ENCODE measurements at places on chromosomes 6 and 20.

- DNase-seq = peak; percentile 40
Measured at GRCh38 chr6:19268117-19268516, 569.1 kb upstream of the ID4 start.

DNA sequence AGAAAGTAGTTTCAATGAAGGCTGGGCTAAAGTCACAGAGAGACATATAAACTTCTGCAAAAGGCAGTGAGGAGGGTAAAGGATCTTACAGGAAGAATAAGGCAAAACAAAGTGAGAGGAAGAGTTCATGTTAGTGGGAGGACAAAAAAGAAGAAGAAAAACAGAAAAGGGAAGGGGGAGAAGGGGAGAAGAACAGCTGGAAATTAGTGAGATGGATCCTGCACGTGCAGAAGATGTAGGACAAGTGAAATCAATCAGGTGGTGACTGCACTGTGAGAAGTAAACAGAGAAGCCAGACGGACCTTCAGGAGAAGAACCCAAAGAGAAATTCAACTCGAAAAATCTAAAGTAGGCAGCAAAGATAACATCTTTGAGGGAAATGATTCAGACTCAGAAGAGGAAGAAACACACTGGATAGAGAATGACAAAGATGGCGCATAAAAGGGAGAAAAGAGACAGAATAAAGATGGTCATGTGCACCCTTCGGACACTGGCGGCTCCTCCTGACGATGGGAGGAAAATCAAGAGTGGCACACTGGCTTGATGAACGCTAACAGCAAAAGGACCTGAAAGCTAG lies 105.9 kb downstream of the MYB start:
- DNase-seq = no peak

DNA sequence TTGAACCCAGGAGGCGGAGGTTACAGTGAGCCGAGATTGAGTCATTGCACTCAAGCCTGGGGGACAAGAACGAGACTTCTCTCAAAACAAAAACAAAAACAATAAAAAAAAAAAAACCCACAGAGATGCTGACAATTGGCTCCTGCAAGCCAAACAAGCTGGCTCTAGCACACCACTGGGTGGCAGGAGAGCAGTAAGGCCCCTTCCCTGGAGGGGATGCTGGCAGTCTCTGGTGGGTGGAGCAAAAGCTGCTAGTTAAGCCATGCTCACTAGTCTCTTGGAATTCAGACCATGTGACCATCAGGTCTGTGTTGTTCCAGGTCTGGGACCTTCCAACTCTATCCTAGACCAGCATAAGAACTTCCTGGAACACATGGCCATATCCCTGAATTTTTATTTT lies 18.9 kb upstream of the DSN1 start:
- DNase-seq = peak; percentile 85

GRCh38 chr6:40528051-40528450 lies 59.1 kb downstream of the LRFN2 start:
- no peak for DNase-seq

DNA sequence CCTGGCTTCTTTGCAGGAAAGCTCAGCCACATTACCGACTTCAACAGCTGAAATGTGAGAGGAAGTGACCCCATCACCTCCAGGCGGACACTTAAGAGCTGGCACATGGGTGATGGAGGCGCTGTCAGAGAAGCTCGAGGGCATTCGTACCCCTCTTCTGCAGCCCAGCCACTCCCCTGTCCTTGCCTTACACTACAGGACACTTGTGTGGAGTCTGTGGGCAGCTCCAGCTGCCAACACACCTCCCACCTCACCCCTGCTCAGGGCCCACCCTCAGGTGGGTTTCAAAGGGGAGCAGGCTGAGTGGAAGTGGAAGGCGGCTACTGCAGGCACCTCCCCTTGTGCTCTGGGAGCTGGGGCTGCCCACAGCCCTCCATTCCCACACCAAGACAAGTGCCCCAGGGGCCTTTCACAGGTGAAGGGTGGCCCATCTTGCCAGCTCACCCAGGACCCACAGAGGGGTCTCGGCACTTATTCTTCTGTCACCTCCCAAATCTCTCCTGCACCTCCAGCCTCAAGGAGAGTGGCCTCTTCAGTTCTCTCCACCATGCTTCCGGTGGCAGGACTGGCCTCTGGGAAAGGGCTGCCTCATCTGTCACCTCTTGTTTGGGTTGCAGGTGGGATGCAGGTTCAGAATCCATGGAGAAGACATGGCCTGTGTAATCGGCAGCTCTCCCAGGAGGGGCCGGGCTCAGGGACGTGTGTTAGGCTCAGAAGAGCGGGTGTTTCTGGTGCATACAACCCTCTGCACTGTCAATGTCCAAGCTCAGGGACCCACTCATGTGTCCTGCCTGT lies 49.8 kb downstream of the IRF4 start:
- no peak for DNase-seq

DNA sequence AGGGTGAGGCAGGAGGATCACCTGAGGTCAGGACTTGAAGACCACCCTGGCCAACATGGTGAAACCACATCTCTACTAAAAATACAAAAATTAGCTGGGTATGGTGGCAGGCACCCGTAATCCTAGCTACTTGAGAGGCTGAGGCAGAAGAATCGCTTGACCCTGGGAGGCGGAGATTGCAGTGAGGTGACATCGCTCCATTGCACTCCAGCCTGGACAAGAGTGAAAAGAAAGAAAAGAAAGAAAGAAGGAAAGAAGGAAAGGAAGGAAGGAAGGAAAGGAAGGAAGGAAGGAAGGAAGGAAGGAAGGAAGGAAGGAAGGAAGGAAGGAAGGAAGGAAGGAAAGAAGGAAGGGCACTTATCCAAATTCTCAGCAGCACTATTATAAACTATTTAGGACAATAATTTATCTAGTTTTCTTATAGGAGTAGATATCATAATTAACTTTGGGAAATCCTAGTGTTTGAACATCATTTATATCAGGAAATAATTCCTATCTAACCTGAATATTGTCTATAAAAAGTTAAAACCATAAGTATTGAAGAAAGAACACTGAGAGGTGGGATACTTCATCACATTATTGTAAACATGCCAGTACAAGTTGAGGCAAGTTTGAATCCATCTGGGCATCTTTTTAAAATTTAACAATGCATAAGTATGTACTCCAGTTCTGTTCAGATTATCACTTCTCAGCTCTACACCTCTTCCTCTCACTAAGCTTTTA lies 305.5 kb downstream of the SLC35F1 start:
- no peak for DNase-seq

DNA sequence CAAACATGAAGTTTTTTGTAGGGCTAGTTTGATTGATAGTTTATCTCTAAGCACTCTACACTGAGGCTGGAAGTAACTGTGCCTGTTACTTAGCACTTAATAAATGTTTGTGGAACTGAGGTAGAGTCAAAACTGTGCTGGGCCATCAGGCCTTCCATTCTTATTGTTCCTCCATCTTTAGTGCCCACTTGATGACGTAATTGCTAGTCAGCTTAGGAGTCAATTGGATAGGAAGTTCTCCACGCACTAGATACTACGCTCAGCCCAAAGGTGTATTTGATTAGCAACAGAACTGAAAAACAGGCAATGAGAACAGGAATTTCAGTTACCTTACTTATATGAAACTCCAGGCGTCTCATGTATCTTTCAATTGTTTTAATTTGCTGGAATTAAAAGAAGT lies 67.0 kb downstream of the RIPOR2 start:
- no peak for DNase-seq

- DNase-seq = no peak
Measured at GRCh38 chr6:151808371-151809241, 1.1 kb downstream of the ESR1 start.

DNA sequence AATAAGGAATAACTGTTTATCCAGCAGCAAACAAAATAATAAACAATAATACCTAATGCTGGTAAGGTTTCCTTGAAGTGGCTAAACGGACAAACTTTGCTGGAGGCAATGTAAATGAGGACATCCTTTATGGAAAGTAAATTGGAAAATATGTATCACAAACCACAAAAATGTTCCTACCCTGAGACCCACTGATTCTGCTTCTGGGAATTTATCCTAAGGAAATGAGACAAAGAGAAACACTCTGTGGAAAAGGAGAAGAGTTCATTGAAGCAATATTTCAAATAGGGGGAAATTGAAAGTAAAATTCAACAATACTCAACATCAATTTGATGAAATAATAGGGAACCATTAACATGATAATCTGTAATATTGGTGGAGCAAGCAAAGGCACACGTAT lies 37.9 kb downstream of the MAFB start:
- no peak for DNase-seq

DNA sequence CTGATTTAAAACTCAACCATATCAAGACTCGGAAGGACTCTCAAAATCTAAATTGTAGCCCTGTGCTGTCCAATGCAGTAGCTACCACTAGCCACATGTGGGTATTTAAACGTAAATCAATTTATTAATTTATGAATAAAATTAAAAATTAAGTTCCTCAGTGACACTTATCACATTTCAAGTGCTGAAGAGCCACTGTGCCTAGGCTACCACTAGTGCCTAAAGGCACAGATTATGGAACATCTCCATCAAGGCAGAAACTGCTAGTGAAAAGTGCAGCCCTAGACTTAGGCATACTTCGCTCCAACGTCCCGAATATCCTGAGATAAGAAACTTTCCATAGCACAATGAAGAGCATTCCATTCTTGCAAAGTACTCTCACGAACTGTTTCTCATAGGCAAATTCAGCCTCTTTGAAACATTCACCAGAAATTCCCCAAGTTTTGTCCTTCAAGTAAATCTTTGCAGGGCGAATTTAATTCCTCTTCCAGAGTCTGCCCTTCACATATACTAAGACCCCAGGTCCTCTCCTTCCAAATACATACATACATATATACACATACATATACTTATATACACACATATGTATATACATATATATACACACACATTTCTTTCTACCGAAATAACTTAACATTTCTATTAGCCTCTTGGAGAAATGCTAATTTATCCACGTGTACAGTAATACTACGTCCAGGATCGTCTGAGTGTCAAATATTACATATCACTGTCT lies 1.3 kb downstream of the SUPT3H start:
- no peak for DNase-seq

DNA sequence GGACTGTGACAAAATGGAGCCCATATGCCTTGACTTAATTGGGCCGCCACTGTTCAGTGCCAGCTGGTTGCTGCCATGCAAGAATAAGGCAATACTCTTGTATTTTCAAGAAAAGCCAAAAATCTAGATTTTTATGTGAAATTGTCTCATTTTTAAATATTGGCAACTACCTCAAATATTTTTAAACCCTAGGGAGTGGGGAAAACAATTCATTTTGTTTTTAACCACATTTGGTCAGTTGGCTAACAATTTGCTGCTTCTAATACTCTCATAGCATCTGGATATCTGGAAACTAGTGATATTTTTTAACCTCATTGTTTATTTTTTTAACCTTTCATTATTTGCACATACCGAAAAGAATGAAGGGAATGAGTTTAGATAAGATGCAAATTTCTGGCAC lies 91.0 kb downstream of the EYA2 start:
- no peak for DNase-seq

- no peak for DNase-seq
Measured at GRCh38 chr6:26142026-26142425, 54.8 kb downstream of the HFE start.

DNA sequence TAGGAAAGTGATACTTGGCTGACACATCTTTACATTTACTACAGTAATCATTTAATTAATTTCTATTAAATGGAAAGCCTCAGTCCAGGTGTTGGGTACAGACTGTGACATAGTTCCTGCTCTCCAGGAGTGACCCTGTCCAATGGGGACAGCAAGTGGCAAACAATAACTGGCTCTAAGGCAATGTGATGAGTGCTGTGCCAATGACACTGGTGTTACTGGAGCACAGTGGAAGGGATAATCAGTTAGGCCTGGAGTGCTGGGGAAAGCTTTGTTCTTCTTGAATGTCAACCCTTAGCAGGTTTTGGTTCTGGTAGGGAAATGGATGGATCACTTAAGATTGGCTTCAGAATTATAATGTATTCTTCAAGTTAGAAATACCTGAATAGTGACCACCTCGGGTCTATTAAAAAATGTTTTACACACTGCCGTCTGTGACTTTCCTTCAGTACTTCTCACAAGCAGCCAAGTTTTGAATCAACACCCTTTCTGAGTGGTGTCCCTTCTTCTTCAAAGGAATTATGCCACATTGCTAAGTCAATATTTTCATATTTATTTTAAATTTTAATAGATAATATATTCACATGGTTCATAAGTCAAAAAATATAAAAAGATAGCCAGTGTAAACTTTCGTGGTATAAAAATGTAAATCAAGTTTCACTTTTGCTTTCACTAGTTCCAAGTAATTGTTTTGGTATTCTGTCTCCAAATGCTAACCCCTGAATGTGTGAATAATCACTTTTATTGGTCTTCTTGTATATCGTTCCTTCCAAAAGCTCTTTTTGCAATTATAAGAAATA lies 9.6 kb downstream of the CMTR1 start:
- no peak for DNase-seq

DNA sequence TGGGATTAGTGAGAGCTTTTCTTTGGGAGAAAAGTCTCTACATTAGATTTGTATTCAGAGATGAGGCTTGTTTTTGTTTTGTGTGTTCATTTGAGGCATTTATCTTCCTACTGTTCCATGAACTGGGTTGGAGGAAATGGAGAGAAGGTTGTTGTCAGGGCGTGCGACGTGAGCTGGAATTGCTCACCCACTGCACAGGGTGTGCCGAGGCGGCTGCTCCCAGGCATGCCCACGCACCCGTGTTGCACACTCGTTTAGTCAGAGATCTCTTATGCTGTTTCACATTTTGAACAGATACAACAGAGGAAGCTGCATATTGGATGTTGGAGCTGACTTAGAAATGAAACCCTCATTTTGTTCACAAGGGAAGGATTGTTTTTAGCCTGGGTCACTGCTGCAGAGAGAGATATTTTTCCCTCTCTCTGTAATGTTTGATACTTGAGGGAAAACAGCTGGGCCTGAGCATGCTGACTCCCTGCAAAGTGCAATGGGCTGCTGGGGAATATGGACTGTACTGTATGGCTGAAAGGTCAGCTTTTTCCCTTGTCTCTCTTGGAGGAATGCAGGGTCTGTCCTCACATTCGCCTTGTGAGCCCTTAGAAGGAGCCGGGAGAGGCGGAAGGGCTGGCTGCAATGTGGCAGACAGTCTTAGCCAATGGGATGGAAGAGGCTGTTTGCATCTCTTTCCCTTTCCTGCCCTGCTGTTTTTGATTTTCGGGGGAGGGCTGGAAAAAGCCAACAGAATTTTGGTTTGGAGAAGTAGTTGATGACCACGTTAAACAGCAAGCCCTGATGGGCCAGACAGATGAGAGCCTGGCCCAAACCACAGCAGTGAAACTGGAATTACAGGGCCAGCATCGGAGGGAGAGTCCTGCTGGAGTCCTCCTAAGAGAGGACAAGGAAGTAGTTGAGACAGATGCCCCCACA lies 170.8 kb downstream of the SASH1 start:
- no peak for DNase-seq

DNA sequence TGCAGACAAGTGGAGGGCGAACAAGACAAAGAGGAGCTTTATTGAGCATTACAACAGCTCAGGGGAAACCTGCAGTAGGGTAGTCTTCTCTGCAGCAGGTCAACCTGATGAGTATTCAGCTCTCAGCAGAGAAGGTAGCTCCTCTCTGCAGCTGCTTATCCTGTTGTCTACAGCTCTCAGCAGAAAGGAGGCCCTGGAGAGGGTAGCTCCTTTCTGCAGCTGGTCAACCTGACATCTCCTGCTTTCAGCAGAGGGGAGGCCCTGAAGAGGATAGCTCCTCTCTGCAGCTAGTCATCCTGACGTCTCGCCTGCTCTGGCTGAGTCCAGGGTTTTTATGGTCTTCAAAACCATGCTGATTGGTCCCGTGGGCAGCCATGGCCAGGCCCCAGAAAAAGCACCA lies 113.6 kb downstream of the CD24 start:
- no peak for DNase-seq

GRCh38 chr6:38479331-38479730 lies 160.4 kb downstream of the BTBD9 start:
- no peak for DNase-seq

- no peak for DNase-seq
Measured at GRCh38 chr6:90144396-90144795, 152.2 kb downstream of the BACH2 start.

GRCh38 chr20:45394221-45395113 lies 13.6 kb upstream of the DBNDD2 start:
- DNase-seq = no peak
